ENCODE measurements at places on chromosomes 12 and 14.

- no peak for DNase-seq
Observed at GRCh38 chr12:88746386-88746785, 166.1 kb upstream of the KITLG start.

- DNase-seq = no peak
Observed at GRCh38 chr14:100747021-100747586, 20.4 kb downstream of the DLK1 start.

GRCh38 chr14:32683679-32684078 is 255.0 kb upstream of the NPAS3 start:
- no peak for DNase-seq

GRCh38 chr12:119068129-119068856 is 87.0 kb downstream of the SRRM4 start:
- no peak for DNase-seq

GRCh38 chr12:75695926-75696325 is 184.5 kb upstream of the KRR1 start:
- DNase-seq = no peak

- DNase-seq = no peak
Observed at GRCh38 chr14:56900726-56901125, 90.4 kb upstream of the OTX2 start.

GRCh38 chr12:124538194-124539082 is 29.0 kb downstream of the NCOR2 start:
- DNase-seq = peak; percentile 47

DNA sequence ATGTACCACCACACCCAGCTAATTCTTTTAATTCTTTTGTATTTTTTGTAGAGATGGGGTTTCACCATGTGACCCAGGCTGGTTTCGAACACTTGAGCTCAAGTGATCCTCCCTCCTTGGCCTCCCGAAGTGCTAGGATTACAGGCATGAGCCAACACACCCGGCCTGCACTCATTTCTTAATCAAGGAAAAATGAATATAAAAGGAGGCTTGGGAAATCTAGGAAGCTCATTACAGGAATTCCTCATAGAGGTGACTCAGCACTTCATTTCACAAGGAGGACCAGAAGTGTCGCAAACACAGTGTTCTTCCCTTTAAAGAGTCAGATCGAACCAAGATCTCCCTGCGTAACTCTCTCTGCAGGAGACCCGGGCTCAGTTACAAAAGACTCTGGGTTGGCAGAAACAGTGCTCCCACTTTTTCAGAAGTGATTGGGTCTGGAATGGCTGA is 30.3 kb downstream of the NFKBIA start:
- peak; percentile 39 for DNase-seq

DNA sequence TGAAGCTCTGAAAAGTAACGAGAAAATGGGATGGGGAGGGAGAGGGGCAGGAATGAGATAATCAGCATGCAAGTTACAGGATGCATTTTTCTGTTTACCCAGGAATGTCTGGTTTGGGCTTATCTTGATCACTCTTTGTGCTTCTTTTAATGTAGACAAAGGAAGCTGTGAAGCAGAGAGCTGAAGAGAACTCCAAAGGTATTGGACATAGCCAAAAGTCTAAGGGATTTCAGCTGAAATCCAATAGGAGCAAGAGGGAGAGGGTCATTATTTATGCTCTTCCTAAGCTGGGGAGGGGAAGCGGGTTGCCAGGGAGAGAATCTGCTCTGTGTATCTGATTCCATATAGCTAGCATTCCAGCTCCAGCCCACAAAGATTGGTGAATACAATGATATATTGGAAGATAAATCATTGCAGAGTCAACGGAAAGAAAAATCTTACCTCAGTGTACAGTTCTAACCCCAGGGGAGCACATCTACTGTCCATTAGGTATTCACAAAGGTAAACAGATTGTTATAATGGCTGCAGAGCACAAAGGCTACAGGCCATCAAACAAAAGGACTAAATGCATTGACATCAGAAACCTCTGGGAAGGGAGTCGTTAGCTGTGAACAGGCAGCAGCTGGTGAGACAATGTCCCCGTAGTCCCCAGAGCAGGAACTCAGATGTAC is 61.0 kb upstream of the PELI2 start:
- DNase-seq = no peak

GRCh38 chr12:110135806-110136205 is 11.6 kb downstream of the IFT81 start:
- no peak for DNase-seq

DNA sequence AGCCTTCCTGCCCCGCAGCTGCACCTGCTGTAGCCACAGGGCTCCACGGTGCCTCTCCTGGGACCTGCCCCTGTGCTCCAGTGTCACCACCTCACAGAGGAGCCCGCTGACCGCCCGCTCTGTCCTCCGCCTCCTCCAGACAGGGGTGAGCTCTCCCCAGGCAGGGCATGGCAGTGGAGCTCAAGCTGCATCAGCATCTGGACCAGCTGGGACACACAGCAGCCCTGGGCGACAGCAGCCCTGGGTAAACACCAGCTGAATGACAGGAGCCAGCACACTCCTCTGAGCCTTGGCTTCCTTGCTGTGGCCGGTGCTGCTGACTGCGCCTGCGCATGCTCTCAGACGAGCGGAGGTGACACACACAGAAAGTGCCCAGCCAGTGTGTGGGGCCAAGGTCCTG is 22.0 kb downstream of the CHGA start:
- no peak for DNase-seq

DNA sequence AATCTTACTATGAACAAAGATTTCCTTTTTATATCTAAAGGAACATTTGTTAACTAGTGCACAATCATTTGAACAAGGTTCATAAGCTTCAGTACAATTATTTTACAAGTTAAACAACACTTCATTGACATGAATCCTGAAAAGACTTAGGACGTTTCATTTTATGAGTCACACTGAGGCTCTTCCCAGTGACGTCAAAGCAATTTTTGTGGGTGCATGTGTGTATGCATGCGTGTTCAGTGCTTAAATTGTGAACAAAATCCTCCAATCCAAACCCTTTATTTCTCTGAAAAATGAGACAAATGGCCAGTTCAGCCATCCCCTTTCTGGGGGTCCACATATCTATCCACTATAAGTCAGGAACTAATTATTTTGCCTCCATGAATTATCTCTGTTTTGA is 2.9 kb downstream of the LMNTD1 start:
- no peak for DNase-seq

GRCh38 chr12:57101892-57102695 is 9.1 kb downstream of the STAT6 start:
- DNase-seq = peak; percentile 78
